ENCODE measurements at places on chromosomes 5 and 9.

- no peak for DNase-seq
Observed at GRCh38 chr9:113927277-113927676, 51.2 kb downstream of the ZNF618 start.

GRCh38 chr5:167821151-167821550 lies 470.3 kb upstream of the WWC1 start:
- DNase-seq, result no peak

DNA sequence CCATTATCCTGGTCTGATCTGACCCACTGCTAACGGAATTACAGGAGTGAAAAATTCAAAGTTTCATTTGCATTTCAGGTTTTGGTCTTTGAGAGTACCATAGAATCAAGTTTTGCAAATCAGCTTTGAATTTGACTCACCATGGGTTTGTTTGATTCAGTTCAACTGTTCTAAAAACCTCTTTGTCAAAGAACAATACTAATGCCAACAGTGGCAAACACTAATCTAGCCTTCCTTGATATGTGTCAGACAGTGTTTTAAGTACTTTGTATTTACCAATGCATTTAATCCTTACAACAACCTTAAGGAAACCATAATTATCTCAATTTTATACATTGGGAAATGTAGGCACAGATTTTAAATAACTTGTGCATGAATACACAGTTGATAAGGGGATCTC lies 10.1 kb upstream of the FSD1L start:
- DNase-seq, result no peak

DNA sequence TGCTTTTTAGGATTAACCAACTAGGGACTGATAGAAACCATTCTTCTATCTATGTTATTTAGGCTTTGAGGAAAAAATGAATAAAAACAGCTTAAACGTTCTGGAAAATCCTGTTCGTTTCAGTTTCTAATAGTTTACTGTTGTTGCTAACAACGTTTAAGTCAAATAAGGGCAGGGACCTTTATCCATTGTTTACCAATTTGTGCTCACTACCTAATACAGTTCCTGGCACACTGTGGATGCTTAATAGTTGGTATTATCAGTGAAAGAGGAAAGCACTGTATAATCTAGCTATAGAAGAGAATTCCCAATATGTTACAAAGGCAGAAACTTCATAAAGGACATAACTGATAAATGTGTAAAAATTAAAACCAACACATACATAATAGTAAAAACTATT lies 52.5 kb downstream of the ZFR start:
- no peak for DNase-seq

DNA sequence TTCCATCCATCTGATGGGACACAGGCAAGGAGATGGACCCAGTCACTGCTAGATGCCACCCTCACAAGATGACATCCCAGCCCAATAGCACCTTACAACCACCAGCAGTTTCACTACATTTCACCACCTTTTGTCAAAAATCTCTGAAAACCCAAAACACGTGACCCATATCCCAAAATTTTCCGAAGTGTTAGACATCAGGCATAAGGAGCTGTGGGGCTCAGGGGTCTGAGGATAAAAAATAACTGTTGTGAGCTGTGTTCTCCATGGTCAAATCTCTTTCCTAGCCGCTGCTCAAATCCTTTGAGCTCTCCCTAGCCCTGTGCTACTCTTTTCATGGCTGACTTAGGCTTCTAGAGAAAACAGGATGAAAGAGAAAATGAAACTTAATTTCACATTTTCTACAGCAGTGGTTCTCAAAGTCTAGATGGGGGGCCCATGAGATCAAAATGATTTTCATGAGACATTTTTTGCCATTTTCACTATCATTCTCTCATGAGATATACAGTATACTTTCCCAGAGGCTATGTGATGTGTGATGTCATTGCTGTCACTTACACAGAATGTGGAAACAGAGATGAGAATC lies 40.7 kb downstream of the TIMD4 start:
- no peak for DNase-seq

DNA sequence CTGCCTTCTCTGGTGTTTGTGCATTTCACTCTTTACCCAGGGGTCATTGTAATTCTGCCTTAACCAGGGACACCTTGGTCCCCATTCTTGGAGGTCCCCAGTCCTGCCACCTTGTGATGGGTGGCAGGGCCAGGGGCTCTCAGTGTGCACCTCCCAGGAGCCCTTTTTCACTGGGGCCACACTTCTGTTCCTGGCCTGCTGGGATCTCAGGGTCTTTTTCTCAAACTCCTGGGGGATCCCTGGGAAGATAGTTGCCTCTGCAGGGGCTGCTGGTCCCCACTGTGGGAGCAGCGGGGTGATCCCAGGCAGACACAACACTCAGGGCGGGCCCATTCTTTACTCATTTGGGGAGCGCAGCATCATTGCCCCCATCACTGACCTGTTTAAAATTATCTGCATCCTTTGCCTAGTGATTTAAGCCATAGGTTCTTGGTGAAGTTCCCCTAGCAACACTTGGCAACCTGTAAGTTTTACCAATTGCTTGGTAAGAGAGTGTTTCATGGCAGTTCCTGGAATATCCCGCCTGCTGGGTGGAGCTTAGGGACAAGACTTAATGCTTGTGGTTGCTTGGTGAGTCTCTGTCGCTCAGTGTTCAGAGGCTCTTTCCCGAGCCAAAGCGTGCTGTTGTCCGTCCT lies 15.7 kb downstream of the PHF2 start:
- DNase-seq, result no peak

- no peak for DNase-seq
Observed at GRCh38 chr5:33726422-33727165, 165.2 kb downstream of the ADAMTS12 start.

- no peak for DNase-seq
Observed at GRCh38 chr9:16619914-16620520, 250.5 kb downstream of the BNC2 start.

DNA sequence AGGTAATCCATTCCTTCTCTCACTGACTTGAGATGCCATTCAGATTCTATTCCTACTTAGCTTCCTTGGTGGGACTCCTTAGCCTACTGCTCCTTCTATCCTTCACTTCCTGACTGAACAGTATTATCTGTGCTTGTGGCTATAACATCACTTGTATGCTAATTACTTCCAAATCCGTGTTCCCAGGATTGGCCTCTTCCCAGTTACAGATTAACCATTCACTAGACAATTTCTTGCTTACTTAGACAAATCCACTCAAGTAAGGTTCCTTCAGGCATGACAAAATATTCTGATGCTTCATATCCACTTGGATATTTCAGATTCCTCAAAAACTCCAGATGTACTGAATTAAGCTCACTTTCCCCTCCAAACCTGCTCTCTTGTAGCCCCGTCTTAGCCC lies 18.3 kb downstream of the LIFR start:
- no peak for DNase-seq

GRCh38 chr5:60551829-60552228 lies 148.1 kb downstream of the DEPDC1B start:
- DNase-seq, result no peak

DNA sequence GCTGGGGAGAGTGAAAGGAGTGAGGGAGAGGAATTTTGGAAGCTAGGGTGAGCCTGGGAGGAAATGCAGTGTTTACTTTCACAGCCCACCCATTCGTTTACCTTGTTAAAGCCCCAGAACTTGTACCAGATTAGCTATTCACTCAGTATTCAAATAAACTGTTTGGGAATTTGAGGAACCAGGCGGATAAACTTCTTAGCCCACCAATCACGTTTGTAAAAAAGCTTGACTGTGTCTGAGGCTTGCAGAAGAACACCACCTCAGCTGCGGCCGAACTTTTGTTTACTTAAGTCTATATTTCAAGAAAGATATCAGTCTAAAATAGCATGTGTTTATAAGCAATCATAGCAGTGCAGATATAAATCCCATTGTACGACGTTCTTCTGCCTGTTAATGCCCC lies 5.2 kb upstream of the TLE1 start:
- DNase-seq, result no peak

- DNase-seq, result no peak
Observed at GRCh38 chr9:36961561-36962325, 72.3 kb downstream of the PAX5 start.

DNA sequence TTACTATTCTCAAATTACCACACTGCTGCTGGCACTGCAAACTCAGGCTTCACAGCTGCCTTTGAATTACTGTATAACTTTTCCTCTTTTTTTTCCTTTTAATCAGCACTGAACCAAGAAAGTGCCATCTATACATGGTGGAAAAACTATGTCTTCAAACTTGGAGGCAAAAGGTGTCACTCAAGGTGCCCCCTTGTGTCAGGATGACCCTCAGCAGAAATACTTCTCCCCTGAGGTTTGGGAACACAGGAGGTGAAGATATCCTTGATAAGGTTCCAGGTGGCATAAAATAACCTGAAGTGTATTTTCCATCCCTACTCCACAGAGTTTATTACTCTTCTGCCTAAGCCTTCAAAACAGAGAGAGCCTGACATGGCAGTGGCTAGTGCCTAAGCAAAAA lies 14.5 kb downstream of the FRMD3 start:
- DNase-seq, result no peak

DNA sequence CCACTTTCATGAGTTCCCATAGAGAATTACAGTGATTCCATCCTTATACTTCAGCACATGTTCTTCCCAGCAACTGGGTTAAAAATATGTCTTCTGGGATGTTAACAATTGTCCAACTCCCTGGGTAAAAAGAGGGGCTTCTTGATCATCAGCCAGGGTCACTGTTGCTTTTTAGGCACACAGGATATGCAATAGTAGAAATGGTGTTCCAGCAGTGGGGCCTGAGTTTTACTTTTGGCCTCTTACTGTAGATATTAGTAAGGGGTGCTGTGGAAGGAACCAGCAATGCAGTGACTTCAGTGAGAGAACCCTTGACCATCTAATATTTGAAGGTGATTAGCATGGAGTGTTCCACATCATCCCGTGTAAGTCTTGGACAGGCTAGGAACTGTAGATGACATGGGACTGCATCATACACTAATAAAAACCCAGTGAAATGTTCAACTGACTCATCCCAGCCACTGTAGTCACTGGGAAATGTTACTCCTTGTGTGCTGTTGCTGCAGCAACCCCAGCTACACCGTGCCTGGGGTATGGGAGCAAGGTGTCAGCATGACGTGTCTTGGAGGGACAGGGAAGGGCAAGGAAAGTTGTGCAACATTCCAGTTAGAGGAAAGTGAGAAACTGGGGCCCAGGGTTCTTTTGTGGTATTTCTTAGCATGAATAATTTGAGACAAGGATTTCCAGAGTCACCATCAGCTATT lies 610.9 kb downstream of the RAB3C start:
- DNase-seq, result no peak

DNA sequence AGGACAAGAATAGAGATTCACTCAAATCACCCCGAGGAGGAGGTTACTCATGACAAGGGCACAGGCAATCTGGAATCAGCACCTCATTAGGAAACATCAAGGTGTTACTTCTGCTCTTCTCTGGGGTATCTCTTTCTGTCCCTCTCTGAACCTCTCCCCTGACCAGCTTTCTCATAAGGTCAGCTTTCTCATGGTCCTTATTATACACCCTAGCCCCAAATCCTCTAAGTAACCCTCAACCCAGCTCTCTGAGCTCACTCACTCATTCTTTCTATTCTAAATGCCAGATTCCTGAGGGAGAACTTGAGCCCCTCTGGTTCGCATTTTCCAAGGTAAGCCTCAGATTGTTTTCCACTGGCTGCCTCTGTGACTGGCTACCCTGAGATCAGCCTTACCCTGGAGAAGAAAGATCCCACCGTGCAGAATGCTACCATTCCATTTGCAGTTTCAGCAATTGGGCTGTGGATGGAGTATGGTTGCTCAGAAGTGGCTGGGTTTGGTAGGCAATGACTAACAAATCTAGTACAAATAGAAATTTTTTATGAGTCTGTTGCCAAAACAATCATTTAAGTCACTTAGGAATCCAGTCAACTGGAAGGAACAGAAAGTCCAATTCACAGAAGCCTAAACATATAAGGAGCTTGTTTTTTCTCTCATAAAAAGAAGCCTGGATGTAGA lies 9.0 kb upstream of the TIMD4 start:
- no peak for DNase-seq

GRCh38 chr5:9218358-9218757 lies 327.5 kb downstream of the SEMA5A start:
- DNase-seq, result no peak

DNA sequence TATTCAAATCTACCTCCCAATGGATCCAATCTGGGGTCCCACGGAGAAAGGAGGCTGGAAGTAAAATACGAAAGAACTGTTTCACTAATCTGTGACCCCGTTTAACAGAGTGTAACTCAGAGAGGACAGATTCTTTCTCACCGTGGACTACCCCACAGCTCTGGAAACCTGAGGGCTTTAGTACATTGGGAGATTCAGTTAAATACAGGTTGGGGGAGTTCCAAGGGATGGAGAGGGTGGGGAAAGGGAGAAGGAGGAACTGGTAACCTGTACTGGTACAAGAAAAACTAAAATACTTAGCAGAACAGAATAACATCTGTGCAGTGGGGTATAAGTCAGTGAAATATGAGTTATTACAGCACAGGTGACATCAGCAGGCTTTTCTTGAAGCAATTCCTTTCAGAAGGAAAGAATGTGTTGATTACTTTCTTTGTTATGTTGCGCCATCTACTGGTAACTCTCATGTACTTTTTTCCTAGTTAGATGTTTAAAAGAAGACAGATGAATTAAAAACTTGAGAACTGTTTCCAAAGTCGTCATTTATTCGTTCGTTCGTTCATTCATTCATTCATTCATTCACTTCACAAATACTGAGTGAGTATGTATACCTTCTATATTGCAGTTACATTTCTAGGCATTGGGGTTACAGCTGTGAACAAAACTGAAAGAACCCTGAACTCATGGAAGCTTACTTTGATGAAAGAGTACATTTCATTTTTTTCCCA lies 30.0 kb upstream of the STOM start:
- no peak for DNase-seq

GRCh38 chr9:91837981-91838731 lies 111.9 kb downstream of the ROR2 start:
- no peak for DNase-seq

DNA sequence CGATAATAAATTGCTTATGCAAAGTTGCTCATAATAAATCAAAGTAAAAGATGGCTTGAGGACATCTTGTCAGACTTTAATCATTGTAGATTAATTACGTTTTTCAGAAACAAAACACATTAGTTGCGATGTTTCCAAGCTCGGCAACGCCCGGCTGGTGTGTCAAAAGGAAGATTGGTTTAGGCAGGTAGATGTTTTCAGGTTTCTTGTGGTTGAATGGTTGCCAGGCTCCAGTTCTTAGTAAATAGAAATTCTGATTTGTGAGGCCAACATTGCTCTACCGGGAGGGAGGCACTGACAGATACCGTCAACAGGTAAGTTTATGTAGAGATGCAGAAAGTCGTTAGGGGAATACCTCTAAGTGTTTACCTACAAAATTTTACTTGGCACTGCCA lies 280.3 kb downstream of the NPR3 start:
- no peak for DNase-seq

GRCh38 chr5:63131626-63132285 lies 553.1 kb downstream of the LRRC70 start:
- DNase-seq, result no peak

DNA sequence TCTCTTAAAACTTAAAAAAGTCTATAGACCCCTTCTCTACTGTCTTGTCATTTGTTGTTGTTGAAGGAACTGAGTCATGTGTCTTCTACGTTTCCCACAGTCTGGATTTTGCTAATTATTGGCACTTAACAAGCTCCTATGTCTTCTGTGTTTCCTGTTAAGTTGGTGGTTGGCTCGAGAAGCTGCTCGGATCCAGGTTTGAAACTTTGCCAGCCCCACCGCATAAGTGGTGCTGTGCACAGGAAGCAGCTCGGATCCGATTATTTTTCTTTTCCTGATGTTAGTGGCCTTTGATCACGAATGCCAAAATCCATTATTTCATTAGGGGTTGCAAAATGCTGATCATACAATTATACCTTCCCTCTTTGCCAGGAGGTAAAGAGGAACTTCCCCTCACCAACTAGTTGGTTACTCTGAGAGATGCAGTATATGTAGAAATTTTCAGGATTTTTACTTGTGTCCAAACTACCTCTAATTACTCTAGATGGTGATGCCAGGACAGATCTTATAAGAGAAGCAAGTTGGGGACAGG lies 186.5 kb downstream of the NSG2 start:
- DNase-seq, result no peak
